Activated CD4-positive, alpha-beta T cell treated with anti-CD3 and anti-CD28 coated beads, Interleukin-2, Interleukin-4, amounts not matched to agents 100 ng/mL and 50 ng/mL, durations not matched to agents 16 hours and 8 hours (primary cell): ENCODE measurements at places on chromosomes 16 and 17.
A peak's percentile ranks its signal among the peaks of the same experiment; 100 is the strongest.

DNA sequence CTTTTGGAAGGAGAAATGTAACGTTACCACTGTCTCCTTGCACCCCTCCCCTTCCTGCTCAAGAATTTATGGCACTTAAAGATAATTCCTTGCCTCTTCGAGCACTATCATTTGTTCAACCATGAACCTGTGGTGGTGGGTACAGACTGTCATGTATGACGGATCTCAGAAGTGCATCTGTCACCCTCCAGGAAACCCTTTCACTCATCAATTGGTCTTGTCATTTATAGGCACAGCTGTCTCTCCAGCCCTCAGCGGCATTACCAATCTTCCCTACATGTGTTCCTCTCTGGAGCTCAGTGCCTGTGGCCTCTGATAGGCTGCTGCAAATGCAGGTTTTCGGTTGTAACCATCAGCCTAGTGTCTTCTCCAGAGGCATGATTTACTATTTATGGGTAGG, 15.0 kb downstream of the CNTNAP4 start:
- DNase-seq: no peak

DNA sequence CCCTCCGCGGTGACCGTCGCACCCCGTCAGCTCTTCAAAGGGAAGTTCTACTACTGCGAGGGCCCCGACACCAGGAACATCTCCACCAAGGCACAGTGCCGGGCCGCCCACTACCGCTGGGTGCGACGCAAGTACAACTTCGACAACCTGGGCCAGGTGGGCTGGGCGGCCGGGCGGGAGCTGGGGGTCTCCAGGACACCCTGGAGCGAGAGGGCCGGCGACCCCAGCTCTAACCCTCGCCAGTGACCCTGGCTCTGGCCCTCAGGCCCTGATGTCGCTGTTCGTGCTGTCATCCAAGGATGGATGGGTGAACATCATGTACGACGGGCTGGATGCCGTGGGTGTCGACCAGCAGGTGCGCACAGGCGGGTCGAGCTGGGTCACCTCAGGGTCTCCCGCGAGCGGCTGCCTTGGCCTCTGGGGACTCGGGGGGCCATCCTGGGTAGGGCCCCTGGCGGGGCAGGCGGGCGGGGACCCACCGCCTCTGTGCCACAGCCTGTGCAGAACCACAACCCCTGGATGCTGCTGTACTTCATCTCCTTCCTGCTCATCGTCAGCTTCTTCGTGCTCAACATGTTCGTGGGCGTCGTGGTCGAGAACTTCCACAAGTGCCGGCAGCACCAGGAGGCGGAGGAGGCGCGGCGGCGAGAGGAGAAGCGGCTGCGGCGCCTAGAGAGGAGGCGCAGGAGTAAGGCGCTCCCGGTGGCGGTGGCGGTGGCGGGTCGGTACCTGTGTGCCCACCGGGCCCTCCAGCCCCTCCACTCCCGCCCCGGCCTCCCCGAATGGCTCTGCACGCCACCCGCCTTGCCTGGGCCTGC, 13.4 kb downstream of the TPSG1 start:
- DNase-seq: no peak

DNA sequence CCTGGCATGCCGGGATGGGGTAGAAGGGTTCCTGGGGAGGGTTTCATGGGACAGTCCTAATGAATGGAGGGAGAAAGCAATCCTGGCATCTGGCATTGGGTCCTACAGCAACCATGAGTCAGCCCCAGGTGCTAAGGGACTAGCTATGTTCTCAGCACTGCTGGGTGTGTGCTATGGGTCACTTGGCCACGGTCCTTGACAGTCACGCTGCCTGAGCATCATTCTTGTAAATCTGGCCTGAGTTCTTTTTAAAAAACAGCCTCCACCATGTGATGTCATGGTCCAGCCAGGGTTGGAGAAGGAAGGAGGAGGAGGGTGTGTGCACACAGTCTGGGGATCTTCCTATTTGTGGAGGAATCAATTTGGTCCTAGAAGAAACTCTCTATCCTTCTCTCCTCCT, 6.2 kb upstream of the RAMP2 start:
- DNase-seq: no peak

- DNase-seq: peak; percentile 73
Observed at GRCh38 chr17:17356149-17356930, 53.2 kb downstream of the NT5M start.

DNA sequence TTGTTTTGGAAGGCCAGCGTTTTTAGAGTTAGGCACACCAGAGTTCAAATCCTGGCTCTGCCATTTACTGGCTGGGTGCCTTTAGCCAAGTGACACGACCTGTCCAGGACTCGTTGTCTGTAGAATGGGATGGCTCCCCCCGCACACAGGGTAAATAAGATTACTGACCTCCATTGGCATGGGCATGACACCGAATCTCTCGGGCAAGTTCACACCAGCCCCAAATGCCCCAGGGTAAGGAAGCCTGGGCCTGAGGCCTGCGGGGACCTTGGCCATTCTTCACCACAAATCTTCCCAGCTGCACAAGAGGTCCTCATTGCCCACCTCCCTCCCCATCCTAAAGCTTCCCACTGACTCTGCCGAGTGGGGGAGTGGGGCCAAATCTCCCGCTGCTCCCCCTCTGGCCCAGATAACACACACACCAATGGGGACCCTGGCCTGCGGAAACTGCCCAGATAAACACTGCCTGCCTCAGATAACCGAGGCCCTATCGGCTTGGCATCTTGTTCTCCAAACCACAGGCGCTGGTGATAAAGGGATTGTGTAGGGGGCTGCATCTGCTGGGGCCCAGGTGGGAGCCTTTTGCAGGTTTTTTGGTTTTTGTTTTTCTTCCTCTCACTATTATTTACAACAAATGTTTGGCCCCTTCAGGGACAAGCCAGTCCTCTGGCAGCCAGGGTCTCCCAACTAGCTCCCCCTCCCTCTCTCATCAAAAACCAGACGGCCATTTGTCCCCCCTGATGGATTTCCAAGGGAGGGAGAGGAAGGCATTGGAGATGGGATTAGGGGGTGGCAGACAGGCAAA, 75.0 kb upstream of the LHX1 start:
- no peak for DNase-seq

- DNase-seq: no peak
Observed at GRCh38 chr17:13544765-13545164, 57.0 kb downstream of the HS3ST3A1 start.

GRCh38 chr17:48213797-48214196, 106.2 kb downstream of the SNX11 start:
- no peak for DNase-seq

DNA sequence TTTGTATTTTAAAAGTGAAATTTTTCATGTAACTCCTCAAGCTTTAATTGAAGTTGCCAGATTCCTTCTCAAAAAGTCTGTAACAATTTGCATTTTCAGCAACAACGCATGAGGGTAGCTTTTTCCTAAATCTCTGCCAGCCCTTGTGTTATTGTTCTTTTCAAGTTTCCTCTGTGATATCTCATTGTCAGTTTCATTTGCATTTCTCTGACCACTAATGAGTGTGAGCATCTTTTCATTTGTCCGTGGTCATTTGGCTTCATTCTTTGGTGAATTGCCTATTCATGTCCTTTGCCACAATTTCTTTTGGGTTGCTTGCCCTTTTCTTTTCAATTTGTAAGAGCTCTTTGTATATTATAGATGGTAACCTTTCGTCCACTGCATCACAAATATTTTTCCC, 68.0 kb upstream of the NKD1 start:
- DNase-seq: no peak

- DNase-seq: no peak
Observed at GRCh38 chr17:74432424-74432690, 469 bp downstream of the GPRC5C start.

- DNase-seq: no peak
Observed at GRCh38 chr17:43983515-43984411, 20.7 kb upstream of the NAGS start.

GRCh38 chr16:85934210-85934609, 35.2 kb downstream of the IRF8 start:
- no peak for DNase-seq

GRCh38 chr16:50323335-50324011, 45.3 kb downstream of the BRD7 start:
- peak; percentile 30 for DNase-seq

- DNase-seq: no peak
Observed at GRCh38 chr16:10609402-10609774, 29.0 kb upstream of the EMP2 start.

DNA sequence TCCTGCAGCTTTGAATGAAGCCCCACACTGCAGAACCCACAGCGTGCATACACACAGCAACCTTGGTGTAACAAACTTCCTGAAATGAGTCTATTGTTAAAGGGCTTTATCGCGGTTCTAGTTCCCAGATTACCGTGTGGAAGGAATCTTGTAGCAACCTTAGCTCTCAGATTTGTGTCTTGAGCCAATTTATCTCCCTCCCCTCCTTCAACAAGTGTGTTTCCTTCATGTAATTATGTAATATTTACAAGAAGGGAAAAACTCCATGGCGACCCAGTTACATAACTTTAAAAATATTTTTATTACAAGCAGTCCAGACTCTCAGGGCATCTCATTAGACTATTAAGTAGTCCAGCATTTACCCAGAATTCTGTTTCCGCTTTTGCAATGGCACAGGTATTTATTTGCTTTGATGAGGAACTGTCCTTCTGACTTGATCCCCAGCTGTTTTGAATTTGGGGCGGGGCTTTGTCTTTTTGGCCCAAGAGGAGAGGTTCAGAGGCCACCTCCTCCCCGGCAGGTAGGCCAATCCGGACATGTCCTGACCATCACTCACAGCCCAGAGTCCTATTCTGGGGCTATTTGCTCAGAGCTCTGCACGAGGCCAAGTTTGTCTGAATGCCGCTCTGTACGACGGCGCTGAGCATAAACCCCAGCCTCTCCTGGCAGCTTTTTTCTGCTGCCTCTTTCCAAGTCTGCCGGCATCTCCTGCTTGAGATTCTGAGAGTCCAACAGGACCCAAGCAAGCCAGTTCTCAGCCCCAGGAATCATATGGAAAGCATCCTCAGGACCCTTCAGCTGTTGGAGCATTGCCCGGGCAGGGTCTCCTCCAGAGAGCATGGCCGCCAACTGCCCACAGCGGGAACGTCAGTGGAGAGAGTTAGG, 35.6 kb downstream of the CLEC16A start:
- no peak for DNase-seq

DNA sequence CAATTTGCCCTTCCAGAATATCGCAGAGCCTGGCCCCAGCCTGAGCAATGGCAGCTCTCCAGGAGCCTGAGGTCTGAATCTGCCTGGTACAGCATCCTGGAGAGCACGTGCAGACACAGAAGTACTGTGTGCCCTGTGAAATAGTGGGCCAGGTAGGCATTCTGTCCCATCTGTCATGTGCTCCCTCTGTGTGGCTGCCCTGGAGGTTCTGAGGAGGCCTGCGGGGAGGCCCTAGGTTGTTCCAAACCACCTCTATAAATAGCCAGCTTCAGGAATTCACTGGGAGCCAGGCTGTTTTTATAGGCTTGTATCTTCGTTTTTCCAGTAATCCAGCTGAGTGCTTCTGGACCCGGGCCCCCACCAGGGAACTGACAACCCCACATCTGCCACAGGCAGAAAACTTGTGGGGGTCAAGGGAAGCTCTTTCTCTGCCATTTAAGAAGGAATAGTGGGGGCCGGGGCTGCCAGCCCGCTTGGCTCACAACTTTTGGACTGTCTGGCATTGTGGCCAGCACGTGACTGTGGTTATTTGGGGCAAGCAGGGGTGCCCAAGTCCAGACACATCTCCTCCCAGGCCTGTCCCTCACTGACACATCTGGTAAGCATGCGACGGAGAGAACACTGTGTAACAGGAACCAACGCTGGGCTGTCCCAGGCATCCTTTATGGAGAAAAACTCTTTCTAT, 356.3 kb upstream of the TNRC6C start:
- no peak for DNase-seq

GRCh38 chr17:53166731-53167130, 656.0 kb upstream of the KIF2B start:
- no peak for DNase-seq

- no peak for DNase-seq
Observed at GRCh38 chr17:59791603-59792457, 84.4 kb downstream of the VMP1 start.

- no peak for DNase-seq
Observed at GRCh38 chr16:65077181-65077580, 44.7 kb downstream of the CDH11 start.

DNA sequence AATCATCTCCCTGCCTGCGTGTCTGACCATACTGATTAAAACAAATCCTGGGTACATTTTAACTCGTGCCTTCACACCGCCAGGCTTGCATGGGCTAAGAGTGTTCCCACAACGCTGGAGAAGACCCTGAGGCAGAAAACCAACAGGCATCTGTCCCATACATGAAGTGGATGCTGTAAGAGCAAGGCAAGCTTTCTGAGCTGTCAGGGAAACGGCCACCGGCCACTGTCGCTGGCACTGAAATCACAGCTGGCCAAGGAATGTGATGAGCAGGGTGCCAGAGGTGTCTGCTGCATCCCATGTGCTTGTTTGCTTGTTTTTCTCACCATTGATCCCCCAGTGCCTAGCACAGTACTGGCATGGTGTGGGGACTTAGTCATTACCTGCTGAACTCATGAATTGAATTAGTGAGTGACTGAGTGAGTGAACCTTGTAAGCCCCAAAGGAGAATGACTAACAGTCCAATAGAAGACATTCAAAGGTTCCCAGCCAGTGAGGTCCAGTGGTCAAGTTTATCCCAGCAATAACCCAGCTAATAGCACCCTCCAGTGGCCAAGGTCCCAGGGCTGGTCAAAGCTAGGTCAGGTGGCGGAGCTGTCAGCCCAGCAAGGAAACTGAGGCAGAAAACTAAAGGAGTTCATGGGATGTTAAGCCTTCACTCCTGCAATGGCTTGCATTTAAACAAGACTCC, 92.7 kb upstream of the CDH5 start:
- no peak for DNase-seq

DNA sequence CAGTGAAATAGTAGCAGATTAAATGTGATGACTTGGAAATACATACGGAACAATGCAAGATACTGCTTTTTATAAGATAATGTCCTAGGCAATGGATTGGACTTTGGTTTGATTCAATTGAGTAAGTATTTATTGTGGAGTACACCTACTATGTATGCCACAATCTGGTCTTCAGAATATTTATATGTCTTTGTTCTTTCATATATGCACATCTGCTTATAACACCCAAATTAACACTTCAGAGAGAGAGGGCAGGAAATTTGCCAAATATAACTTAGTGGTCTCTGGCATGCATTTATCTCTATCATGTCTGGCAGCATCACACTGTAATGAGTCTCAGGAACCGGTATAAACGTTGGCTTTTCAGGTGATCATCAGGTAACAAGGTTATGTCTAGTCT, 16.9 kb downstream of the RPGRIP1L start:
- DNase-seq: no peak

DNA sequence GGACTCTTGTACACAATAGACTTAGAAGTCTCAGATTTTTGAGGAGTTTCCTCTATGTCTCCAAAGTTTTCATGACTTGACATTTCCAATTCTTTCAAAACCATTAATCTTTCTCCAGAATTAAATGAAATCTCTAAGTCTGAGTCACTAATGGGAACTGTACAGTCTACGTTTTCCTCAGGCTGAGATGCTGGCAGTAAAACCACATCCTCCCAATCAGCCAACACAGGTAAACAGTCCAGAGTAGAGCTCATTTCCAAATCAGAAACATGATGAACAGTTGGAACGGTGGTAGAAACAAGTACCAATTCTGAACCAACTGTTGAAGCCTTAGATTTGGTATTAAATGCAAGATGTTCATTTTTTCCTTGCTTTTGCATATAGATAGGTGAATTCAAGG, 7.9 kb downstream of the ERI2 start:
- DNase-seq: no peak
